ENCODE measurements at places on chromosomes 16 and 17. TPM values are rescaled to one million over a fixed set of nuclear protein-coding genes. Genes with fewer than 3 reads are reported as not detected.

Gene PRSS8
- not detected for total RNA-seq

Gene PRSS27
- 2.4 TPM for total RNA-seq

Gene RNF222
- total RNA-seq = not detected

DNA sequence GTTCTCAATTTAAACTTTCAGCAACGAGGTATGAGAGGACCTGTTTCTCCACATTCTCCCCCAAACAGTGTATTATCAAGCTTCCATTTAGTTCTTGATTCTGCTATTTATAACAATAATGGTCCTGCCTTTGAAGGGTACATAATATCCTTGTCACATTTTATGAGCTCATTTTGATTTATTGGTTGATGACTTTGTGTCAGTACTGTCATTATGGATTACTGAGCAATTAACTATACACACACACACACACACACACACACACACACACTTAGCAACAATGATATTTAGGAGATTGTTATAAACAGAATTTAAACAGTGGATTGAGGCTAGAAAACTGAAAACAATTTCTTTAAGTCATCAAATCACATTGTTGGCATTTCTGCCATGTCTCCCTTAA, 7.0 kb downstream of the TMIGD1 start:
- DNase-seq = no peak

- peak; percentile 90 for DNase-seq
Measured at GRCh38 chr17:35747540-35748017, 5.5 kb downstream of the GAS2L2 start.

DNA sequence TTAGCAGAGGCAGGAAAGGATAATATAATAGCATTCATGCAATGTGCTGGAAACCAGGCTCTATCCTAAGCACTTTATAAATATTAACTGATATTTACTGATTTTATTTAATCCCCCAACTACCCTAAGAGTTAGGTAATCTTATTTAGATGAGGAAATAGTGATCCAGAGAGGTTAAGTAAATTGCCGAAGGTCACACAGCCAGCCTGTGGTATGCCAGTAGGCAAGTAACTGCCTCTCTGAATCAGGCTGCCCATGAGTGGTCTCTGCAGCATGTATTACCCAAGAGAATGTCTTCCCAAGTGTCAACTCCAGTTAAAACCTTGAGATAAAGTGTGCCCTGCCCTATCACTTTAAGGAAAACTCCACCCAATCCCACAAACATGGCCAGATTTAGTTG, 25.3 kb upstream of the LYRM9 start:
- no peak for DNase-seq

- peak; percentile 59 for DNase-seq
Measured at GRCh38 chr16:4529085-4530060, 9.2 kb downstream of the CDIP1 start.

- no peak for DNase-seq
Measured at GRCh38 chr17:66810951-66811682, 23.8 kb upstream of the CACNG5 start.
